AML-193 (cell line): ENCODE measurements at places on chromosomes 1 and 21.

GRCh38 chr1:175278734-175279116 is 86.1 kb upstream of the KIAA0040 start:
- DNase-seq = no peak

DNA sequence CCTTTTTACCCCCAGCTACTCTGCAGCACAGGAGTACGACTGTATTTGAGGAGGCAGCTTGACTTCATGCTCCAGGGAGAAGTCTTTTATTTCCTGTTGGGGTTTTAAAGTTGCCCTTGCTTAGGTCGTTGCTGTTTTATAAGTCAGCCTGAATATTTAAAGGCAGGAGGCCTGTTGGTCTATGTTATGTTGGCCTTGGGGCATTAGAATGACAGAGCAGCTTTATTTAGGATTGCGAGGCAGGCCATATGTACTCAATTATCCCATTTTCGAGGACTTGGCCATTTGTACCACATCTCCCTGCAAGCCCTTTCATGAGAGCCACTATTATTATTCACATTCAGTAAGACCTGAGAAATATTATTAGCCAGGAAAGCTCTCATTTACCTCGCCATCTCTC is 47.0 kb downstream of the KIF26B start:
- no peak for DNase-seq

DNA sequence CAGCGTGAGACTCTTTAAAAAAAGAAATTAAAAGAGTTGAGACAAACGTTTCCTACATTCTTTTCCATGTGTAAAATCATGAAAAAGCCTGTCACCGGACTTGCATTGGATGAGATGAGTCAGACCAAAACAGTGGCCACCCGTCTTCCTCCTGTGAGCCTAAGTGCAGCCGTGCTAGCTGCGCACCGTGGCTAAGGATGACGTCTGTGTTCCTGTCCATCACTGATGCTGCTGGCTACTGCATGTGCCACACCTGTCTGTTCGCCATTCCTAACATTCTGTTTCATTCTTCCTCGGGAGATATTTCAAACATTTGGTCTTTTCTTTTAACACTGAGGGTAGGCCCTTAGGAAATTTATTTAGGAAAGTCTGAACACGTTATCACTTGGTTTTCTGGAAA is 31.2 kb downstream of the IFNAR1 start:
- DNase-seq = no peak

DNA sequence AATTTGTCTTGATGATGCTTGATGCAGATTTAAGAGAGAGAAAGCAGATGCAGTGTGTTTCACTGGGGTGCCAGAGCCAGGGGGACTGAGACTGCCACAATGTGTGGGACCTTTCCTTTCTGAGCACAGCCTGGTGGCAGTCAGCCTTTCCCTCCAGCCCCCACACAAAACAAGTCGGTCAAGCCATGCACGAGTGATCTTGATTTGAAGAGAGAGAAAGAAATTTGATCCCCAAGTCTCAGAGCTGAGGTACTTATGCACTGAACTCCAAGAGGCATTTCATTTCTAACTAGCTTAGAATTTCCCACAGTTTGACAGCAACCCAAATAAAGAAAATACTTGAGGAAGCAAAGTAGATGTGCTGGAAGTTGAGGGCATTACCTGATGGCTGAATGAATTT is 193.8 kb downstream of the ST6GALNAC3 start:
- DNase-seq = no peak

- no peak for DNase-seq
Observed at GRCh38 chr1:220689666-220690065, 497 bp upstream of the C1orf115 start.

GRCh38 chr1:160794376-160794775 is 1.6 kb upstream of the LY9 start:
- DNase-seq = no peak

- no peak for DNase-seq
Observed at GRCh38 chr1:226787071-226787470, 48.0 kb upstream of the ITPKB start.

GRCh38 chr21:38075833-38076587 is 159.8 kb upstream of the KCNJ6 start:
- no peak for DNase-seq

DNA sequence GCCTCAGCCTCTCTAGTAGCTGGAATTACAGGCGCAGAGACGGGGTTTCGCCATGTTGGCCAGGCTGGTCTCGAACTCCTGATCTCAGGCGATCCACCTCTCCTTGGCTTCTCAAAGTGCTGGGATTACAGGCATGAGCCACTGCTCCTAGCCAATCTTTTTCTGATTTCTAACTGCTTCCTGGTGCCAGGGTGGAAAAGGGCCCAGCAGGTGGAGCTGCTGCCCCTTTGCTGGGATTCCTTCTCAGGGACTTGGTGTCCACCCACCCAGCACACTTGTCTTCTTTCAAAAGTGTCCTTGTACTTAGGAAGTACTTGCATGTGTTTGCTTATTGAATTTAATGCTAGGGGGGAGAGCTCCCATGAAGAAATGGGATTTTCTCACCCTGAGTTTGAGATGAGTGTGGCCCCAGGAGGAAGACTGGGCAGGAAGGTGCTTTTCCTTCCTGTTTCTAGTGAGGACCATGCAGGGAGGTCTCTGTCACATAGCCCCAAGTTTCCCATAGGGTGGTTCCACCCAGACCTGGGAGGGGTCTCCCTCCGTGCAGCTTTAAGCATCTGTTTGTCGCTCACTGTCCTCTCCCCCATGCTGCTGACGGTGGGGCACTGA is 14.2 kb downstream of the UTP11 start:
- DNase-seq = peak; percentile 16

DNA sequence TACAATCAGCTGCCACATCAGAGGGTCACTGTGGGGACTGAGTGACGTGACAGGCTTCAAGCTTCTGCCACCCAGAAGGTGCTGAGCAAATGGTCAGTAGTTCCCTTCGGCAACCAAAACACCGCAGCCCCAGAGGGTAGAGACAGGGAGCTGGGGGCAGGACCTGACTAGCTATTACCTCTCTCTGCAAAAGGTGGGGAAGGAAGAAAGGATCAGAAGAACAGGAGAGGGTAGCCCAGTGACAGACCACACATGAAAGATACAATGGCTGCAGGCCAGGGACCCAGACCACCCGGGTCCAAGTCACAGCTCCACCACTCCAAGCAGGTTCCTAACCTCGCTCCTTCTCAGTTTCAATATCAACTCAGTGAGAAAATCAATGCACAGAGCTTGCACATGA is 377.1 kb downstream of the NPHP4 start:
- DNase-seq = no peak

DNA sequence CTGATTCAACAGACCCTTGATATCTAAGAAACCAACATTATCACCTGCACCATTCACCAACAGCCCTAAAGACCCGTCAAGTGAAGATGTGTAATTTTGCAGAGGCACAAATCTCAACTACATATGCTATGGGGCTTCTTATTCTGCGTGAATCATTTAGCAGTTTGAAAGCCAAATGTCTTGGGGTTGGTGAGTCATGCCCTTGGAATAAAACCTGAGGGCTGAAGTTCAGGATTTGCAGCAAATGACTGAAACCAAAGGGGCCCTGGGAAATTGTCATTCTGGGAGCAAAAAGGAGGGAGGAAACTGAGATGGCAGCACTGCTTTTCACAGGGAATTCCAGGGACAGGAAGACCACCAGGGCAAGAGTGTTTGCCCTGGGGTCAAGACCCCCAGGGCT is 79.2 kb upstream of the TNR start:
- no peak for DNase-seq

DNA sequence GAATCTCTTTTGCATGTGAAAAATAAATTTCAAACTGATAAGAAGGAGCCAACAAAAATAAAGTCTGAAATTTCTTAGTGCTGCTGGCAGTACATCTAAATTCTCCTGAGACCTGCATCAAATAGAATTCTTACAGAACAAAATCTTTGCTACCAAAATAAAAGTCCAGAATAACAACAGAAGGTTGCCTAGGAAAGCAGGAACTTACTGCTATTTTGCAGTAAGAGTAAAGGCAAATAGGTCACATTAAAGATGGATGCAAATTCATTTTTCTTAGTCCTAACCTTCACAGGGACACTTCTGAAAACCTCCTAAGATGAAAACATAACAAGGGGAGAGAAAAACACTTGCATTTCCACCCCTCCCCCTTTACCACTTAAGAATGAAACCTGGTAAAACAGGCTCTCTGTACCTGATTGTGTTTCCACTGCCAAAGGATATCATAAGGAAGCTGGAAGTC is 59.0 kb downstream of the RUSC1 start:
- peak; percentile 2 for DNase-seq

DNA sequence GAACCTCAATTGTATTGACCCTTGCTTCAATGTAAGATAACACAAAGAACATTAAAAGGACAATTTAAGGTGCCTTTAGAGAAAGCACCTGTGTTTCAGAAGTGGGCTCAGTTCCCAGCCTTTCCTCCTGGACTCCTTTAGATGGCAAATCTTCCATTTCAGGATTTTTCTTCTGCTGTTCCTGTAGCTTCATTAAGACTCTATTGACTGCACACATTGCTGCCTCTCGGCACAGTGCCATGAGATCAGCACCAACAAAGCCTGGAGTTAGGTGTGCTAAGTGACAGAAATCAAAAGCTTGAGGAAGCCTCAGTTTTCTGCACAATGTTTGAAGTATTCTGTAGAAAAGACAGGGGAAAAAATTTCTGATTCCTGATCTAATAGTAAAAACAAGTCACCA is 40.6 kb downstream of the NVL start:
- DNase-seq = no peak

GRCh38 chr1:184866991-184867788 is 107.1 kb downstream of the NIBAN1 start:
- peak; percentile 97 for DNase-seq

- no peak for DNase-seq
Observed at GRCh38 chr1:31596737-31597097, 20.4 kb downstream of the TINAGL1 start.

DNA sequence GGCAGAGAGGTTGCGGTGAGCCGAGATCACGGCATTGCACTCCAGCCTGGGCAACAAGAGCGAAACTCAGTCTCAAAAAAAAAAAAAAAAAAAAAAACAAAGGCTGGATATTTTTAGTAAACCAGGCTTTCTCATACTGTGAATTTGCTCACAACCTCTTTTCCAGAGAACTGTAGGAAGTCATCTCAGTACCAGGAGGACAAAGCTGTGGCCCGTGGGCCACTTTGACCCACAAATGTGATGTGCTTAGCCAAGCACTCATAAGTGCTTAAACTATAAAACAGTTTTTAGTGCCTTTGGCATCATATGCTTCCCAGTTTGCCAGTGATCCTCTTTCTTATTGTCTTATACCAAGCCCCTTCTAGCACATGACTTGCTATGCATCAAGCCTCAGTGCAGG is 46.5 kb downstream of the RNF11 start:
- no peak for DNase-seq

- no peak for DNase-seq
Observed at GRCh38 chr1:23421753-23422240, 2.8 kb downstream of the TCEA3 start.

DNA sequence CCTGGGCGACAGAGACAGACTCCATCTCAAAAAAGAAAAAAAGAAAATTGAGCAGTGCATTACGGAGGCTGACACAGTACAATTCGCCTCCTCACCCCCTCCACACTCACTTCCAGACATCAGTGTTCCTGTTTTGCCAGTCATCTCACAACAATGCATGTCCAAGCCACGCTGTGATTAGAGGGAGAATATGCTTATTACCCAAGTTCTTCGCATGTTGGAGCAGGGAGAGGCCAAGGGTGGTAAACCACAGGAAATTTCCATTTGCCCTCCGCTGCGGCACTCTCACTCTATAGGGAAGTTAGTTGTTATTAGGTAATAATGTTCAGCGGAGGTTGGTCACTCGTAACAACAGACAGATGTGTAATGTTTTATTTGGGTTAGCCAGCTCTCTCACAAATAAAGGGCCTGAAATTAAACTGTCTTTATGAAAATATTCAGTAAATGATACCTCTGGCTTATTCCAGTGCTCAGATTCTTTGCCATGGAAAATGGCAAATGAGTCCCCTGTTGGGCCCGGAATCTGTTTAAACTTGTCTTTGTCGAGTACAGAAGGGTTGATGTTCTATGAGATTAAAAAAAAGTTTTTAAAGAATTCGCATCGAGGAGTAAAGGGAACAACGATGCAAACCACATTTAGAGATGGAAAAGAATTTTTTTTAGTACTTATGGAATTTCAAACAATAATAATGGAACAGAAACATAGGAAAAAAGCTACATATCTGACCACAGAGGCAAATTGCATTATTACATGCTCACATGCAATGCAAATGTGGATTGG is 33.1 kb downstream of the KCNJ15 start:
- peak; percentile 95 for DNase-seq

DNA sequence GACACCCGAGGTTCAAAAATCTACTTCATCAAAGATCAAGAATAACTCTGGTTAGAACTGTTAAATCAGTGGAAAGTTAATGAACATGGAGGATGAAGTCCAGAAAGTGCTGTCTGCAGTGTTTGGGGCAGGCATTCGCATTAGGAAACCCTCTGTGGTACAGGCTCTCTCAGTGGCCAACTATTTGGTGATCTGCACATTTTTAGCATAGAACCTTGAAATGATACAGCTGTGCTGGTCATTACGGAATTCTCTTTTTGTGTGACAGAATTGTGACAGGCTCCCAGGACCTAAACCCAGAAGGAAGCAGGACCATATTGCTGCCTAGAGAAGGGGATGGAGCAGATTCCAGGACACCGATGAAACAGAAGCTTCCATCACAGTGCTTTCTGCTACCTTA is 89.0 kb downstream of the SLC45A1 start:
- no peak for DNase-seq

GRCh38 chr1:116179964-116180363 is 68.8 kb downstream of the MAB21L3 start:
- no peak for DNase-seq

- no peak for DNase-seq
Observed at GRCh38 chr21:38914528-38915293, 109.0 kb downstream of the ETS2 start.

- peak; percentile 30 for DNase-seq
Observed at GRCh38 chr1:94061513-94062443, 59.2 kb downstream of the ABCA4 start.

DNA sequence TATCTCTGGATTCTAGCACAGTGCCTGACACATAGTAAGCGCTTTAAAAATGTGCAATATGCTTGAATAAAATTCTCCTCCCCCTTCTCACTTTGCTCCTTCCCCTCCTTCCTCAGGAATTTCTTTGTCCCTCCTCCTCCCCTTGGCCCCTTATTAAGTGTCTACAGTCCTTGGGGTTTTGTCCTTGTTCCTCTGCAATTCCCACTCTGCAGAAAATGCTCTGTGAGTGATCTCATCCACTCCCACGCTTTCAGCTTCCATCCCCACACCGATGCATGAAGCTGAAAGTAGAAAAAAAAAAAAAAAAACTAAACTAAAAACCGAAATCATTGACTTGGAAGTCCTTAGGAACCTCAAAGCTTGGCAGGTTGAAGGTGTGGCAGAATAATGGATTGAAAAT is 273.6 kb downstream of the RRAGC start:
- no peak for DNase-seq

DNA sequence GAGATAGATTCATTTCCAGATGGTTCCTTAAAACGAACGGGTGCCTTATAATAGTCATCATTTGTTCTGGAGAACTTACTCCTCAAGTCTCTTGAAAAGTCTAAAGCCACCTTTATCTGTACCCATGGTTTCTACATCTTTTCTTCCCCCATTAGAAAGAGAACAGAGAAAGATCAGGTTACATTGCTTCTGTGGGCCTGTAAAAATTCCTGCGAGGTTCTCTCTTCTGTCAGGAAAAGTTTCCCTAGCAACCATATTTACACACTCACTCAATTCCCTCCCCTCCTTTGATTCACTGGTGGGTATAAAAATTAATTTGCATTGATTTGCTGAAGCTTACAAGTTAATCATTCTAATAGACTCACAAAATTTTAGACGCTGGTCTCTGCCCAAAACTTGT is 6.7 kb downstream of the PHC2 start:
- DNase-seq = no peak

- no peak for DNase-seq
Observed at GRCh38 chr1:193212637-193213036, 26.2 kb upstream of the B3GALT2 start.
